ENCODE measurements at places on chromosomes 4 and X.

- DNase-seq, result no peak
Measured at GRCh38 chr4:40256817-40257216, 60.0 kb downstream of the RHOH start.

DNA sequence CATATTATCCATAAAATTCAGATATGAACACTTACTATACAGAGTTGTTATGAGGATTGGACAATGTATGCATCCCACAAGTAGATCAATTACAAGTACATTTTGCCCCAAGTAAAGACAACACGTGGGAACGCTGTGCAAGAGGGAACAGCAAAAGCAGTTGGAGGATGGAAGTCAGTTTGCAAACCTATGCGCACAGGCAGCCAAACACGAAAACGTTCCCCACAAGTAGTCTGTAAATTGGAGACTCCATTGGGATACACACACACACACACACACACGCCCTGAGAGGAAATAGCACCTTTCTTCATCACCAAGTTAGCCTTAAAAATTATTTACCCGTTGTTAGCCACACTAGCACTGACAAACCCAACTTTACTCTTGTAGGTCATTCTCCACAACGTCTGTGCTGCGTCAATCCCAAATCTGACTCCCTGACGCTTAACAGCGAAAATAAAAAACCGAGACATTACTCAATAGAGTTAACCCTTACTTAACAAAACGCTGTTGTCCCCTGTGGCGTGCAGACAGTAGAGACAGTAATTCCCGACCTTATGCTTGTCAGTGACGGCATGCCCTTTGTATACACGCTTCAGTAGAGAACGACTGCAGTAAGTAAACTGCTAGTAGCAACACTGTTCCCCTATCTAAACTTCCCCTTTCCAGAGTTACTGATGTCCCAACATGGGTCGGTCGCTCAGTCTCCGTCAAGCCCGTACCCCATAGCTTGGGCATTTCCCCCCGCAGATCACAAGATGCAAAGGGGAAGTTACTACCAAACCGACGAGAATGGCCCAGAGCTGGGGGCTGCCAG is 730 bp downstream of the MANBA start:
- DNase-seq, result no peak

DNA sequence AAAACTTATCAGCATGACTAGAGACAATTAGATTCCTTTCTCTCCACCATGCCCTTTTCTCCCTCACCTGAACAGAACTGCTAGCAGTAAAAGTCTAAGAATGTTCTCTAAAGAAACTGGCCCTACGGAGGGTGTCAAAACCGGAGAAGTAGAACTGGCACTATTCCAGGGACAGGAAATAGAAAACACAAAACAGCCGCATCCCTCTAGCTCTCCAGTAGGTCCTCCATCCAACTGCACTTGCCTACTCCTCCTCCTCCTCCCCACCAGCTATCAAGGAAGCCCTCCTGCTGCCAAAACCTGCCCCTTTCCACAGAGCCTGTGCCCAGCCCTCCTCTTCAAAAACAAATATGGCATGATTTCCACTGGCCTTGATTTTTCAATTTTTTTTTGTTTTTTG is 28.4 kb downstream of the FUNDC1 start:
- no peak for DNase-seq

DNA sequence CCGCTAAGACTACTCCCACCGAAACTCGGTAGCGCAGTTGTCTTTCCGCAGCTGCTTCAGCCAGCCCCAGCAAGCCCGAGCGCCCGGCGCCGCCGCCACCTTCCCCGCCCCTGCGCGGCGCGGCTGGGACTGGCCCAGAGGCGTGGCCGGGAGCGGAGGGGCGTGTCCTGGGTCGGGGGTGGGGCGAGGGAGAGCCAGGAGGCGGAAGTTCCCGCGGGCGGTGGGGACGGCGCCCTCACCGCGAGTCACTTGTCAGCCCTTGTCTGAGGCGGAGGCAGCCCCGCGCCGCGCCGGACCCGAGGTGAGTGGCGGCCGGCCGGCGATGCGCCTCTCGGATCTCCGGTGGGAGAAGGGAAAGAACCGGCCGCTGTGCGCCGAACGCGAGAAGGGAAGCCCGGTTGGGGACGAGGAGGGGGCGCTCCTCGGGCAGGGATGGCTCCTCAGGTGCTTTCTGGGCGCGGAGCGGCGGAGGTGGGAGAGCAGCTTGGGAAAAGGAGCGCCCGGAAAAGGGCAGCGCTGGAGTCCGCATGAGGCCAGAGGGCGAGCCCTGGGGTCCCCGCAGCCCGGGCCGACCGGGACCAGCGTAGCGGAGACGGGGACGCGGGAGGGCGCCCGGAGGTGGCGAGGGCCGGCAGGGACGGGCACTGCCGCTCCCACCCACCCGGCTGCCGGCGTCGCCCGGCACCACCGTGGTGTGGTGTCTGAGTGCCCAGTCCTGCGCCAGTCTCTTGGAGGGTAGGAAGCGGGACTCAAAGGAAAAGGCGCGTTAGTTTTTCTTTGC is at the start of gene PDLIM5:
Gene PDLIM5, plus strand, starts transcription at position 248 of the 781 bp plus-strand sequence. CDS start 3,347 bp downstream, outside the sequence.
- peak; percentile 81 for DNase-seq

- DNase-seq, result no peak
Measured at GRCh38 chr4:37909332-37910090, 18.6 kb downstream of the TBC1D1 start.
